GM18507 (cell line): ENCODE measurements at places on chromosomes 16 and 17.

DNA sequence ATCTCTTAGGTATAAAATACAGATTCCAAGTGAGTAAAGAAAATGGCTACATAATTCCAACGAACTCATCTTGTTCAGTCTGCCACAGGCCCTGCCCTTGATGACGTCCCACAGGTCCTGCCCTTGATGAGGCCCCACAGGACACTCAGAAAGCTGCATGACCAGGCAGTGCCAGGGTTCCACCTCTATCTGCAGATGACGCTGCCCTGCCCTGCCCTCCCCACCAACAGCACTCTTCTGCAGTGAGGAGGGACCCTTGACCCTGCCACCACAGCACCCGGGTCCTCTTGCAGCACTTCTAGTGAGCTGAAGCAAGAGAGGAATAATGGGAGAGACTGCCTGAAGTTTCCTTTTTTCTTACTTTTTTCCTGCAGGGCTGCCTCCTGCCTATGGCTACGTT is 118.4 kb downstream of the VPS53 start:
- no peak for DNase-seq

DNA sequence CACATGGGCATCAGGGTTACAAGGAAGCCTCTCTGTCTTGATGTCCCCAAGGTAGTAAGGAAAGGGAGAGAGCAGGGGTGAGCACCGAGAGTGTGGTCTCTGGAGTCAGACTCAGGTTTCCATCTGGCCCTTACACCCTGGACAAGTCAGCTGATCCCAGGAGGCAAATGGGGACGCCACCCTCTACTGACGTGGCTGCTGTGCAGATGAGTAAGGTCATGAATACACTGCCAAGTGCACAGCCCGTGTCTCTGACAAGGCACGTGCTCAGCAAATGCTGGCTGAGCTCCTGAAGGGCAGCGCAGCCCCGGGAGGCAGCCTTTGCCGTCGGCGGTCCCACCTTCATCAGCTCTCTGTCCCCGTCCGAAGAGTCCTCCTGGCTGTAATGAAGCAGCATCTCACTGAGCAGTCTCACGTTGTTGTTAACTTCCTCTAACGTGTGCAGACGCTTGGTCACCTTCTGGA is 19.4 kb downstream of the GGA3 start:
- no peak for DNase-seq

- DNase-seq = no peak
Observed at GRCh38 chr16:51009813-51010212, 141.3 kb downstream of the SALL1 start.

DNA sequence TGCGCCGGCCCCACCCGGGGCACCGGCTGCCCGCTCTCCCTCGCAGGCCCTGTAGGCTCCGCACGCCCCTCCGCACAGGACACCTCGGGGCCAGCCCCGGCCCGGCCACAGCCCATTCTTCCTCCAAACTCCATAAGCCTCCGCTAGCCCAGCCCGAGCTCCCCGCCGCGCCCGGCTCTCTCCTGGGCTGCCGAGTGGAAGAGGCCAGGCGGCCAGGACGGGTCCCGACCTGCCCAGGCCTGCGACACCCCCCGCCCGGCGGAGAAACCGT is 397 bp downstream of the NCOR1 start:
- DNase-seq = no peak

DNA sequence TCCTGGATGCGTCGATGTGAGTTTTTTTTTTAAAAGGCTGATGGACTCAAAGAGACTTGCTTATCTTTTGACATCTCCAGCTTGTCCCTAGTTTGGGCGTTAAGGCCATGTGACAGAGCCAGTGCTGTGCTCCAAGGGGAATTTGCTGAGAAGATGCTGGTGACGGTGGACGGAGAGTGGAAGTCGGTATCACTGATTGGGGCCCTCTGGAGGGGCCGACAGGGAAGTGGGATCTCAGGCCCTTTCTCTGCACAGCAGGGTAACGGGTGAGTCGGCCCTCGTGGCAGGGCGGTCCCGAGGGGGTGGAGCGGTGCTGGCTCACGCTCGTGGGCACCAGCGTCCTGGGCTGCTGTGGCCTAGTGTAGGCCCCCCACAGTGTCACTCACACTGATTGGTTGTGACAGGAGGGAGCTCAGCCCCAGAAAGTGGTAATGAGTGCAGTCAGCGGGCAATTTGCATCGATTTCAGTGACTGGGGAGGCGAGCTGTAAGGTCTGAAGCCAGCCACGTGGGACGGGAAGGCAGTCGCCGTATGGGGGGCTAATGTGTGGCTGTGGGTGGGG is 91.3 kb downstream of the TBC1D16 start:
- no peak for DNase-seq

GRCh38 chr16:58684354-58685083 is at the start of gene SLC38A7:
SLC38A7 (minus strand) TSS chr16:58684770; CDS start chr16:58680126, 4,644 bp downstream.
- peak; percentile 91 for DNase-seq

DNA sequence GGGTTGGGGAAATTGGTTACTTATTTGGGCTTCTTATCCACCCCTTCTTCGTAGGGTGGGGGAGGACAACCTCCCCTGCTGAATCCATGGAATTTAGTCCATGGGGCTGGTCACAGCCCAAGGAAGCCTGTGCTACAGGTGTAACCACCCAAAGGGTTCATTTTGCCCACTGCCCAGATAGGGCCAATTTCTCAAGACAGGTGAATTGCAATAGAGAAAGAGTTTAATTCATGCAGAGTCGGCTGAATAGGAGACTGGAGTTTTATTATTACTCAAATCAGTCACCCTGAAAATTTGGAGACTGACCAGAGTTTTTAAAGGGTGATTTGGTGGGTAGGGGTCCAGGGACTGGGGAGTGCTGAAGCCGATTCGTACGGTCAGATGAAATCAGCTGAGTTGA is 101.5 kb upstream of the HS3ST2 start:
- no peak for DNase-seq

DNA sequence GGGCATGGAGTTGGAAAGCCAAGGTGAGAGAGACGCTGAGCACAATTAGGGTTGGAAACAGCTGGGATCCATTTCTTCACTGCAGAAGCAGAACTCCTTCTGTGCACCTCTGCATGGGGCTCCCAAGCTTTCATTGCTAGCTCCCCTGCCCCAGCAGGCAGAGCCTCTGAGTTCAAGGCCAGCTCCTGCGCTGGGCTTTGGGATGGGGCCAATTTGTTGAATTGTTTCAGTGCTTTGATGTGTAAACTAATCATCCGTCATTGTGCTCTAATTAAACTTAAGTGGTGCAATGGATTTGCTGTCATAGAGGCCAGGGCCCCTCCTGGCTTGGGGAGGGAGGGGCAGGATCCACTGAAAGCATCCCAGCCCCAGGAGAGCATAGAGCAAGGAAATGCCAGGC is 13.5 kb upstream of the LYRM9 start:
- no peak for DNase-seq

DNA sequence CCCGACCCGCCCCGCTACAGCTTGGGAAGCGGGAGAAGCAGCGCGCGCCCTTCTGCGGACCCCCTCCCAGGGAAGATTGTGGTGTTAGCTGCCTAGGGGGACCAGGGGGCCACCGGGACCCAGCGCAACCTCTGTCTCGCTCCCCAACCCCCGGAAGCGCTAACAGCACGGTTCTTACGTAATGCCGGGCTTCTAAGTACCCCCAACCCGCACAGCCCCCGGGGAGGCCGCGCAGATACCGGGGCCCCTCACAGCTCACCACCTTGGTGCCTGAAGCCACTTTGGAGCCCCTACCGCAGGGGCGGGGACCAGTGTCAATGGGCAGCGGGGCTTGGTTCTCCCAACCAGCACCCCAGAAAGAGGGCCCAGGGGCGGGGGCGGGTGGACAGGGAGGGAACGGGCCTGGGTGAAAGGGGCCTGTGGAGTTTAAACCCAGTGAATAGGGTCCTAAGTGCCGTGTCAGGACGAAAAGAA is 348 bp downstream of the MPP2 start:
- DNase-seq = no peak

- no peak for DNase-seq
Observed at GRCh38 chr16:3553138-3553923, 23.9 kb downstream of the NLRC3 start.

DNA sequence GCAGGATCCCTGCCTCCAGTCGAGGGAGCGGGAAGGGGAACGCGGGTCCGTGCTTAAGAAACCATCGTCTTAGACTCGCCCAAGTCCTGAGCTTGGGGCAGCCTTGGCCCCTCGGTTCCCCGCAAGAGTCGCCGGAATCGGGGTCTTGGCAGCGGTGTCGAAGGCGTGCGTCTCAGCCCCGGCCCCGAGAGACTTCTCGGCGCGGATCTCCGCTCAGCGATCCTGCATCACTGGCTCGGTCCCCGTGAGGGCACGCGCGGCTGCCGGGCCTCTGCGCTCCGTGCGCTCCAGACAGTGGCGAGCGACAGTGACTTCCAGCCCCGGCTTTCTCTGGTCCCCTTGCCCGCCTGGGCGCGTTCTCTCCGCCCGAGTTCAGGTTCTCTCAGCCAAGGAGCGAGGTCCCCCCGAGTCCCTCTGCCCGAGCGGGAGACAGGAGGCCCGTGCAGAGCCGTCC is 380 bp downstream of the HS3ST3A1 start:
- no peak for DNase-seq

DNA sequence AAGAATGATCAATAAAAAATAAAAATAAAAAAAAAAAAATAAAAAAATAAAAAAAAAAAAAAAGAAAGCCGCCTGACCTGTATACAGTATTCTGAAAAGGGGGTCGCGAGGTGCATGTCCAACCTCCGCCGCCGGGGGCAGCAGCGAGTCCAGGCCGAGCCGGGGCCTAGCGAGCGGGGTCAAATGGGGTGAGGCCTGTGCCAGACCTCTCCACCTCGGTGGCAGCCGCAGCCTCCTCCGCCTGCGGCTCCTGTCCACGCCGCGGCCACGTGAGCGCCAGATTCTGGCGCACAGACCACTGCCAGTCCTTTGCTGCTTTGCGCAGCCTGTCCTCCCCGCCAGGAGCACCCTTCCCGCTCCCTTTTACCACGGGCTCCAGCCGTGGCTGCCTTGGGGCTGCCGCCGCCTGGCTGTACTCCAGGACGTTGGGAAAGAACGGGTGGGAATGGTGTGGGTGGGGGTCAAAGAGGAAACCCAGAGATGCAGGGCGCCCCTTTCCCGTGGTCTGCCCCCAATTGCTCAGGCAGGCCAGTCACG is 2.4 kb upstream of the BCKDK start:
- DNase-seq = peak; percentile 64

DNA sequence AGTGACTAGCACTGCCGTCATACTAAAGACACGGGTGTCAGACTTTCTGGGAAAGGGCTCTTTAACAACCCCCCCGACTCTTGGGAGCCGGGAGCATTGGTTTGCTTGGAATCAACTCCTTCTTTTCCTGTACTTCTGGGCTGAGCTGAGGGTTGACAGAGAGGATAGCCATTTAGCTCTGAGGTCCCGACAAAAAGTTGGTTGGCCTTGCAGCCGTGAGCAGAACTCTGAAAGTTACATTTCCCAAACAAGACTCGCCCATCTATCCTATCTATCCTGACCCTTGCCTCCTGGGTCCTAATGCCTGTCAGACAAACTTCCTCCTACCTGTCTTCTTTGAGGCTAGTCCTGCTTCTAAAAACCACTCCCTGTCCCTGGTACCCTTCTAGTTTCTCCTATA is 460.8 kb upstream of the TOM1L1 start:
- no peak for DNase-seq

DNA sequence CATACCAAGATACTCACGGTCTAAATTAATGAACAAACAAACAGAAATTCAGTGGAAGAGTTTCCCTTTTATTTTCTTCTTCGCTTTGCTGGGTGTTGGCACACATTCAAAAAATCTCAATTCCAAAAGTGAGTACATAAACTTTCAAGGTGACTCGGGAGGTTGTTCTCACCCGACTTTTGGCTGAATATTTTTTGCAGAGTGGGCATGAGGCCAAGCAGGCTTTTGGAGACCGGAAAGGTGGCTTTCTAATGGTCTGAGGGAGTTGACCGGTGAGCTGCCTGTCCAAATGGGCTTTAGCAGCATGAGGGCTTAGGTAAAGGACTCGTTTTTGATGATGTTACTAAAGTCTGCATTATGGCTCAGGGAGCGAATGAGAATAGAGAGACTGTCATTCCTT is 318.7 kb downstream of the CPPED1 start:
- DNase-seq = no peak

DNA sequence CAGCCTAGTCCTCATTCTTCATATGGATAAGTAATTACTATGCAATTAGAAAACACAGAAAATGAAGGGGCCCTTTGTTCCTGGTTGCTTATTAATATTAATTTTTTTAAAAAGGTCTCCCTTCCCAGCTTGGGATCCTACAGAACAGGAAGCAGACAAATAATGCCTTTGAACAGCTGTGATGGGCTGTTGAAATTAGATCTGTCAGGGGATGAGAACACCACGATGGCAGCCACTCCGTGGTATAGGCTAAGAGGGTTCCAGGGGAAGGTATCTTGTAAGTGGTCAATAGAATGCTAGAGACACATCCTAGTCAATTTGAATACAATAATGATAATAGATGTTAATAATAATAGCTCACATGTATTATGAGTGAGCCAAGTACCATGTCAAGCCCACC is 83.1 kb downstream of the CCDC182 start:
- DNase-seq = no peak

GRCh38 chr17:27532269-27533263 is 76.3 kb downstream of the KSR1 start:
- DNase-seq = no peak

GRCh38 chr16:85042606-85043005 is 15.0 kb downstream of the KIAA0513 start:
- no peak for DNase-seq

DNA sequence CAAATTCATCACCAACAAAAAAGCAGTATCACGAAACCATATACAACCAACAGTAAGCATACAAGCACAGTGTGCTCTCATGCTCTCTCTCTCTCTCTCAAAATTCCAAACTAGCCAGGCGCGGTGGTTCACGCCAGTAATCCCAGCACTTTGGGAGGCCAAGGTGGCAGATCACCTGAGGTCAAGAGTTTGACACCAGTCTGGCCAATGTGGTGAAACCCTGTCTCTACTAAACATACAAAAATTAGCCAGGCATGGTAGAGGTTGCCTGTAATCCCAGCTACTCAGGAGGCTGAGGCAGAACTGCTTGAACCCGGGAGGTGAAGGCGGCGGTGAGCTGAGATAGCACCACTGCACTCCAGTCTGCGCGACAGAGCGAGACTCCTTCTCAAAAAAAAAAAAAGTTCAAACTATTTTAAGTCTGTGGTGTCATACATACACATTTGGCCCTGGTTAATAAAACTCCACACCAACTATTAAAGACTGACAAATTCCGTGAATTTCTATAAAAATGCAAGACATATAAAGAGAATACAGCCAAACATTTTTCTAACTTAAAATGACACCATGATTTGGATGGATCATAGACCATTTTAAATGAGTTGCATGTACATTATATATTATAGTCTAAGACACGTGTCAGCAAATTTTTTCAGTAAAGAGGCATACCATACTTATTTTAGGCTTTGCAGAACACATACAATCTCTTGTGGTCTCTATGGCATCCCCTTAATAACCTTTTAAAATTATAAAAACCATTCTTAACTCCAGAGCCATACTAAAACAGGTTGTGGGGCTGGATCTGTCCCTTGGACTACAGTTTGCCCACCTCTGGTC is 30.9 kb downstream of the GLG1 start:
- no peak for DNase-seq

GRCh38 chr16:3520413-3520812 is 19.6 kb downstream of the CLUAP1 start:
- DNase-seq = no peak
